Thyroid gland (tissue), 4 donors: ENCODE measurements at places on chromosomes 4 and X. TPM values are rescaled to one million over a fixed set of nuclear protein-coding genes. Genes with fewer than 3 reads are reported as not detected.

DNA sequence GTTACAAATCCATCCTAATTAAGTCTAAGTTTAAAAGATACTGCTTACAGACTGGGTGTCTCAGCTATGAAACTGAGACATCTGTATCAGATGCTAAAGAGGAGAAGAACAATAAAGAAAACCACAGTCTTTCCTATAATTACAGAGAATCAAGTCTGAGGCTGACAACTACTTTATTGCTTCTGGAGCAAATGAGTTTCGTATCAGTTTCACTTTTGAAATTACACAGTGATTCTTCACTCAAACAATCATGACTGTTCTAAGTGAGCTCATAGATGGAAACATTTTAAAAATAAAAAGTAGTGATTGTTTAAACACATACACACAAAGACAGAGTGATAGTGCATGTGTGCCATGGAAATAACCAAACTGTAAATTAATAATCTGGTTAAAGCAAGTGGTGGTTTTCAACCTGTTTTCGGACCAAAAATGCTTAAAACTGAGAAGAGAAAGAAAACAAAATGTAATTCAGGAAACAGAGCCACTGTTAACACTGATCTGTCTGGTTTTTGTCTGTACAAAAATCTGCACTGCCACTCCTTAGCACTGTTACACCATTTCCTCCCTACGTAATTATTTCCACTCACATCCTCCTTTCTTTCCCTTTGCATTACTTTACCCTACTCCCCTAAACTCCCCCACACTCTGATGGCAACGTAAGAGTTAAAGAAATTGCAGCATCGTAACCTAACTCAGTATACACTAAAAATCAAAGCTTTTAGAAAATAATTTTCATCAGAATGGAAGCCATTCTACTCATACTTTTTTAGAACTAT lies 12.5 kb downstream of the RFC1 start:
- peak overlapping the region; percentile 44 for H3K27ac ChIP-seq
- H3K4me3 ChIP-seq, result no peak overlapping the region
- peaks cover 3% of the 10 kb centered on the region for H3K4me1 ChIP-seq
- no peak for DNase-seq
- H3K36me3 ChIP-seq, result peaks cover 7% of the 10 kb centered on the region
- no peaks in the 10 kb centered on the region for H3K27me3 ChIP-seq

Gene PHOX2B
- not detected for total RNA-seq

Gene SYNPO2
- total RNA-seq, result 30.2 TPM

Gene EREG
- under 0.01 TPM for total RNA-seq

Gene IL3RA
- 2.8 TPM for total RNA-seq

GRCh38 chr4:144518181-144518895 lies 127.6 kb upstream of the HHIP start:
- H3K4me3 ChIP-seq, result no peak overlapping the region
- H3K27ac ChIP-seq, result no peak overlapping the region
- DNase-seq, result no peak
- no peaks in the 10 kb centered on the region for H3K4me1 ChIP-seq
- no peaks in the 10 kb centered on the region for H3K27me3 ChIP-seq
- no peaks in the 10 kb centered on the region for H3K36me3 ChIP-seq

- no peak overlapping the region for H3K27ac ChIP-seq
- no peaks in the 10 kb centered on the region for H3K36me3 ChIP-seq
- H3K27me3 ChIP-seq, result no peaks in the 10 kb centered on the region
- no peaks in the 10 kb centered on the region for H3K4me1 ChIP-seq
Observed at GRCh38 chrX:151505796-151506195, 57.7 kb upstream of the PASD1 start.

Gene GLOD5
- not detected for total RNA-seq

DNA sequence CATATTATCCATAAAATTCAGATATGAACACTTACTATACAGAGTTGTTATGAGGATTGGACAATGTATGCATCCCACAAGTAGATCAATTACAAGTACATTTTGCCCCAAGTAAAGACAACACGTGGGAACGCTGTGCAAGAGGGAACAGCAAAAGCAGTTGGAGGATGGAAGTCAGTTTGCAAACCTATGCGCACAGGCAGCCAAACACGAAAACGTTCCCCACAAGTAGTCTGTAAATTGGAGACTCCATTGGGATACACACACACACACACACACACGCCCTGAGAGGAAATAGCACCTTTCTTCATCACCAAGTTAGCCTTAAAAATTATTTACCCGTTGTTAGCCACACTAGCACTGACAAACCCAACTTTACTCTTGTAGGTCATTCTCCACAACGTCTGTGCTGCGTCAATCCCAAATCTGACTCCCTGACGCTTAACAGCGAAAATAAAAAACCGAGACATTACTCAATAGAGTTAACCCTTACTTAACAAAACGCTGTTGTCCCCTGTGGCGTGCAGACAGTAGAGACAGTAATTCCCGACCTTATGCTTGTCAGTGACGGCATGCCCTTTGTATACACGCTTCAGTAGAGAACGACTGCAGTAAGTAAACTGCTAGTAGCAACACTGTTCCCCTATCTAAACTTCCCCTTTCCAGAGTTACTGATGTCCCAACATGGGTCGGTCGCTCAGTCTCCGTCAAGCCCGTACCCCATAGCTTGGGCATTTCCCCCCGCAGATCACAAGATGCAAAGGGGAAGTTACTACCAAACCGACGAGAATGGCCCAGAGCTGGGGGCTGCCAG lies 730 bp downstream of the MANBA start:
- no peaks in the 10 kb centered on the region for H3K4me1 ChIP-seq
- H3K4me3 ChIP-seq, result peak overlapping the region; percentile 99
- no peaks in the 10 kb centered on the region for H3K36me3 ChIP-seq

DNA sequence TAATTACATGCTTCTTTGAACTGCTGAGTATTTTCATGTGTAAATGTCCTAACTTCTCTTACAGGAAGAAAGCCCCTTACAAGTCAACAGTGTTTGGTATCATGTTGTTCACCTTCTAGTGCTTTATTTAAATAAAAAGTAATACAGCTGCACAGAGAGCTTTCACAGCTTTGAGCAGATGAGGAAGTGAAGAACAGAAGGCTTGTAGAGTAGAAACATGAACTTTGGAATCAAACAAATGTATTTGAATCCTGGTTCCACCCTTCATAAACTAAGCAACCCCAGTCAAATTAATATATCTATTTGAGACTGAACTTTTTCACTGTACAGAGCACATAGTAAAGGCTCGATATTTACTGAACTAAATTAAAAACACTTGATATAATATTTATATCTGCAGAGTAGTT lies 120.5 kb downstream of the CAMK2D start:
- DNase-seq, result no peak
- peak overlapping the region; percentile 0 for H3K27ac ChIP-seq
- no peaks in the 10 kb centered on the region for H3K36me3 ChIP-seq
- peaks cover 70% of the 10 kb centered on the region for H3K4me1 ChIP-seq
- H3K27me3 ChIP-seq, result no peaks in the 10 kb centered on the region

DNA sequence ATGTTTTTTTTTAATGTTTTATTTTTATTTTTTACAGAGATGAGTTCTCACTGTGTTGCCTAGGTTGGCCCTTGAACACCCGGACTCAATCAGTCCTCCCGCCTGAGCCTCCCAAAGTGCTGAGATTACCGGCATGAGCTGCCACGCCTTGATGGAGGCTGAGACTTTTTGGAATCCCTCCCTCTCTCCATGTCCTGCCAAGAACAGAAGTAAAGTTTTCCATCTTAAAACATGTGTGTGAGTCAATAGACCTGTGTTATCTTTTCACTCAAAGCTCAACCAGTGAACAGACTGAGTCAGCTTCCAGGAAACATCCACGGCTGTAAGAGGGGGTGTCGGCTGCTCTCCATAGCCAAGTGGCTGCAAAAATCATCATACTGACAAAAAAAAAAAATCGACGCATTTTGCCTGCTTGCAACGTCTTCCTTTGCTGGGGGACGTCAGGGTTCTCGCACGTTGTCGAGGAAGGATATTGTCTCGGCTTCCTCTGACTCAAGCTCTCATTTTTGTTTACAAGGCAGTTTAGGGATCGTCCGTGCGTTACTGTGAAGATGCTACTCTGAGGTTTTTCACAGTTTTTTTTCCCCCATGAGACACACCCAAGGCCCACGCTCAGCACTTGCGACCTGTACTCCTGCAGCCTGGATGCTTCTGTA lies 10.0 kb upstream of the ASMTL start:
- DNase-seq, result no peak
- H3K36me3 ChIP-seq, result no peaks in the 10 kb centered on the region
- H3K27me3 ChIP-seq, result peaks cover 4% of the 10 kb centered on the region
- no peaks in the 10 kb centered on the region for H3K4me1 ChIP-seq
- no peak overlapping the region for H3K27ac ChIP-seq
- H3K4me3 ChIP-seq, result no peak overlapping the region

Gene GYPB
- not detected for total RNA-seq

DNA sequence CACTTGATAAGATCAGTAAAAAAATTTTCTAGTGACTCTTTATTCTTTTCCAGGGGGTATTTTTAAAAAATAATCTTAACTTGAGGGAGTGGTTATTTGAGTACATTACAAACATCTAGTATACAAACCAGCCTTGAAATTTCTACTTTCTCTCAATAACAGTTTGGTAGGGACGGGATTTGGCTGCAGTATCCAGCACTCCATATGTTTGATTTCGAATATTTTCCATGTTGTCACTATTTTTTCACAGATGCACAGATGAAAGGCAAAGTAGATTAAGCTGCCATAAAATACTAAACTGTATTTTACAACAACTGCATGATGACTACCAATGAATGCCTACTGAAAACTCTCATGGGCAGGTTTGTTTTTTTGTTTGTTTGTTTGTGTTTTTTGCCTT lies 225.0 kb downstream of the COX7B2 start:
- no peaks in the 10 kb centered on the region for H3K4me1 ChIP-seq

DNA sequence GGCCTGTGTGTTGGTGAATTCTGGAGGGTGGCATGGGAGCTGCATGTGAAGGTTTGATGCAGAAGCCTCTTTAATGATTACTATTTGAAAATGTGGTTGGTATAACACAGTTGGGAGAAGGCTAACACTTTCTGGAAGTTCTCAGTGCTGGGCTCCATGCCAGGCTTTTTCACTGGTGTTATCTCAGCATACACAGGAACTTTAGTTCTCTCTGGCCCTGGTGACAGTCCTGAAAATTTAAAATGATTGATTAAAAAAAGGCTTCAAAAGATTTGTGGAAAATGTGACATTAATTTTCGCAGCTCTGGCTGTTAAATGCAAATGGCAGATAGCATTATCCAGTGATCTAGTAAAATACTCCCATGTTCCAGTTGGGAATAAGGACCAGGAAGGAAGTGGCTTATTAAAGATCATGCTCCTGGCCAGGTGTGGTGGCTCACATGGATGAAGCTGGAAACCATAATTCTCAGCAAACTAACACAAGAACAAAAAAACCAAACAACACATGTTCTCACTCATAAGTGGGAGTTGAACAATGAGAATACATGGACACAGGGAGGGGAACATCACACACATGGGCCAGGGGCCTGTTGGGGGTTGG lies 36.6 kb downstream of the DIPK2B start:
- no peaks in the 10 kb centered on the region for H3K36me3 ChIP-seq
- no peak overlapping the region for H3K27ac ChIP-seq
- peak; percentile 57 for DNase-seq
- no peak overlapping the region for H3K4me3 ChIP-seq
